Tracheal epithelial cell (primary cell): ENCODE measurements at places on chromosomes 12 and 14. TPM values are rescaled to one million over a fixed set of nuclear protein-coding genes. Genes with fewer than 3 reads are reported as not detected.

Gene PZP
- total RNA-seq: not detected in 2 replicates

Gene SLC22A17
- total RNA-seq: 1.5 and 8.7 TPM in 2 replicates

Gene A2M
- 0.72 TPM in 1 of 2 replicates, not detected in the other for total RNA-seq

Gene RPL10L
- total RNA-seq: not detected in 2 replicates

Gene CPNE6
- total RNA-seq: not detected in 2 replicates

Gene DBX2
- total RNA-seq: not detected in 2 replicates

Gene IAPP
- not detected in 2 replicates for total RNA-seq

Gene SIX1
- total RNA-seq: 4.1 and 10.0 TPM in 2 replicates

Gene WSCD2
- not detected in 2 replicates for total RNA-seq

Gene SPIC
- not detected in 2 replicates for total RNA-seq

Gene GYS2
- not detected in 2 replicates for total RNA-seq

Gene ACSM4
- total RNA-seq: not detected in 2 replicates

Gene KRT1
- total RNA-seq: not detected in 2 replicates

Gene CNTN1
- 7.2 and 9.8 TPM in 2 replicates for total RNA-seq

Gene KLHL33
- not detected in 2 replicates for total RNA-seq

Gene EXOC3L4
- 0.48 TPM in 1 of 2 replicates, not detected in the other for total RNA-seq

Gene TESPA1
- not detected in 2 replicates for total RNA-seq

Gene DTD2
- total RNA-seq: 54.7 and 92.5 TPM in 2 replicates

Gene UBR7
- 8.4 and 10.2 TPM in 2 replicates for total RNA-seq

Gene TOMM20L
- not detected in 2 replicates for total RNA-seq
